ENCODE measurements at places on chromosomes 1 and 21. TPM values are rescaled to one million over a fixed set of nuclear protein-coding genes. Genes with fewer than 3 reads are reported as not detected.

Gene RPE65
- not detected for polyA plus RNA-seq

DNA sequence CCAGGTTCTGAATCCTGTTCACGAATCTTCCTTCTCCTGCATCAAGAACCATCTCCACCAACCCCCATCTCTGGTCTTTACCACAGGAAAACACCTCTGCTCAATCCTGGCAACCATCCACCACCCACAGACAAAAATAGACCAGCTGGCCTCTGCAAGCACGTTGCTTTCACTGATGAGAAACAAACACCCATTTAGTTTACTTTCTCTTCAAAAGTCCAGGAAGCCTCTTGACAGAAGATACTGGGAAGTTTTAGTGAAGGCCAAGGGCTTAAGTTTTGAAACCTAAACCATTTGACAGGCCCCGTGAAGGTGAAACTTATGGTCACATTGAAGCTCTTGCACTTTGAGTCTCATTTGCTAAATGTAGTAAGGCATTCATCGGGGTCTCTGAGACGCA lies 122.6 kb upstream of the PPP2R5A start:
- DNase-seq: no peak

GRCh38 chr1:151773702-151774101 lies 10.4 kb upstream of the MRPL9 start:
- no peak for DNase-seq

DNA sequence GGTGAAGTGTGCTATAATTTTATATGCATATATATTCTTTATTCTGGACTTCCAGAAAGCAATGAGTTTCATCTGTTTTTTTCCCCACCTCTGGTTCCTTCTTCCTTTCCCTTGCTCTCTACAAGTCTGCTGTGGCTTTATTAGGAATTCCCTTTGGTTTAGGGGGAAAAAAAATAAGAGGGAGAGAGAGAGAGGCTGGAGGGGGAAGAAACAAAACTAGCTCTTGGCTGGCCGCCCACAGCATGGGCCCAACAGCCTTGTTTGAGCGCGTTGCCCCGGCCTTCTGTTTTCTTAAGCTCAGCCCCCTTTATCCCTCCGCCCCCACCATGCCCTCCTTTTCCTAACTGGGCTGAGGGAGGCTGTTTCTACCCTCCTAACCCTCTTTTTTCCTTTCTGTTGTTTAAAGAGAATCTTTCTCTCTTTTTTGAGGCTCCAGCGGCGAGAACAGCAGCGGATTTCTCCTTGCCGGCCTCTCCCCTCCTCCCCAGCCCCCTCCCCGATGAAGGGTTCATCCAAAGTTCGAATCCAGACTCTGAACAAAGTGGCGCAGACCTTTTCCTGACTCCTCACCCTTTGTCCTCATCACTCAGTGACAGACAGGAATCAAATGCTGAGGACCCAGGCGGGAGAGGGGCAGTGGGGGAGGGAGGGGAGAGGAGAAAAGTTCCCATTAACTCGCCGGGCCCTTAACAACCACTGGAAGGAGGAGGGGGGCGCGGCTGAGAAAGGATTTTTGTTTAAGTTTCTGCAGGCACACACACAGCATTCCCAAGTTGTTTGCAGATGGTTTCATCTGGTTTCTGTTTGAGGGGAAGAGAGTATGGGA lies 29.7 kb downstream of the PBX1 start:
- no peak for DNase-seq

DNA sequence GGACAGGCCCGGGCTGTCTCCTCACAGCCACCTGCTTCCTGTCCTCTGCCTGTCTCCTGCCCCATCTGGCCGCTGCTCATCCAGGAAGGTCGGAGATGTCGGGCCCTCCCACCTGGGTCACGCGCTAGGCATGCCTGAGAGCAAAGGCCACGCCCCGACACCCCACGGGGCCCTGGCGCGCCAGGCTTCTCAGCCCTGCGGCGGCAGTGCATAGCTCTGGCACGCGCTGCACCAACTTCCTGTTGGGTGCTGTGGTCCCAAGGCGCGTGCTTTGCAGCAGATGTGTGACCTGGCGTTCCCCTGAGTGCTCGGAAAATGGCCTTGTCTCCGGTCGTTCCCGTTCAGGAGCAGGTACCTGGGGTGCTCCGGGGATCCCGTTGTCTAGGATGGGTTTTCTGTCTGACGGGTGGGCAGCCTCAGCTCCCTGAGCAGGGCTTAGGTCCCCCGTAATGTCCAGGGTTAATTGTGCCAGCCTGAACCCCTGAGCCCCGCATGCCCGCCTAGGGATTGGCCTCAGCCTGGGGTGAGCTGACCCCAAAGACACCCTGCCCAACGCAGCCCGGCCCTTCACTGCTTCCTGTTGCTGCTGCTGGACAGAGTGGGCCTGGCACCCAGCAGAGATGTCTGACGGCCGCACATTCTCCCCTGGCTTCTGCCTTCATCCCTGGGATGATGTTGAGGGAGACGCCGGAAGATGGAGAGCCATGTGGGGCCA lies 19.4 kb upstream of the KCNAB2 start:
- peak; percentile 97 for DNase-seq

- DNase-seq: no peak
Measured at GRCh38 chr1:244843148-244843978, 7.9 kb downstream of the COX20 start.

All from B cell (primary cell).